ENCODE measurements at places on chromosomes 16 and 17.

DNA sequence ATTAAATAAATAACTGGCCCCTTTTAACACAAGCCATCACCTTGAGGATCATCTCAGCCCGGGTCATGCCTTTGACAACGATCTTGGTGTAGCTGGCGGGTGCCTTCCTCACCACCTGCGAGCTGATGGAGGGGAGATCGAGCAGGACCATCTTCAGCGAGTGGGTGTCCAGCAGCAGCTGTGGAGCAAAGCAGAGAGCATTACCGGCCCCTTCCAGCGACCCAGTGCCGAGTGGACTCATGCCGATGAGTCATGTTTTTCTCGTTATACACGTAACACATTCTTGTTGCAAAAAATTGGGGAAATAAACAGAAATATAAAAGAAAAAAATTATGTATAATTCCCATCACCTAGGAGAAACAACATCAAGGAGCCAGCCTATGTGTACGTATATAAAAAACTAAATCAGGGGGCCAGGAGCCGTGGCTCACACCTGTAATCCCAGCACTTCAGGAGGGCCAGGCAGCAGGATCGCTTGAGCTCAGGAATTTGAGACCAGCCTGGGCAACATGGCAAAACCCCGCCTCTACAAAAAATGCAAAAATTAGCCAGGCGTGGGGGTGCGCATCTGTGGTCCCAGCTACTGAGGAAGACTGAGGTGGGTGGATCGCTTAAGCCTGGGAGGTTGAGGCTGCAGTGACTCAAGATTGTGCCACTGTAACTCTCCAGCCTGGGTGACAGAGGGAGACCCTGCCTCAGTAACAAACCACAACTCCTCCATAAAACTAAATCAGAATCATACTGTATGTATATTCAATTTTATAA, 169.1 kb upstream of the RPH3AL start:
- DNase-seq, result no peak

GRCh38 chr16:20763461-20764232, at the start of gene ACSM3:
Gene ACSM3, plus strand, starts transcription at chr16:20764014. Its CDS starts 6,021 bp downstream, at chr16:20770035.
- DNase-seq, result peak; percentile 89

- DNase-seq, result no peak
Observed at GRCh38 chr17:66276328-66276937, 26.0 kb upstream of the PRKCA start.

DNA sequence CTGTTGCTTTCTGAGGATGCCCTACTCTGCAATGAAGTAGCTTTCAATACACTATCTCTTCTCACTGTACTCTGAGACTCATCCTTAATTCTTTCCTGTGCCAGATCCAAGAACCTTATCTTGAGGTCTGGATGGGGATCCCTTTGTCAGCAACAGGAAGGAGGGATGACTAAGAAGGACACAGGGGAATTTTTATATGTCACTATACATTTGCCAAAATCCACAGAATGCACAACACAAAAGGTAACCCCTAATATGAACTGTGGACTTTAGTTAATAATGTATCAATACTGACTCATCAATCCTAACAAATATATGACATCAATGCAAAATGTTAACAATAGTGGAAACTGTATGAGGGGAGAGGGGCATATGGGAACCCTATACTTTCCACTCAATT, 4.7 kb upstream of the RBBP6 start:
- DNase-seq, result no peak

DNA sequence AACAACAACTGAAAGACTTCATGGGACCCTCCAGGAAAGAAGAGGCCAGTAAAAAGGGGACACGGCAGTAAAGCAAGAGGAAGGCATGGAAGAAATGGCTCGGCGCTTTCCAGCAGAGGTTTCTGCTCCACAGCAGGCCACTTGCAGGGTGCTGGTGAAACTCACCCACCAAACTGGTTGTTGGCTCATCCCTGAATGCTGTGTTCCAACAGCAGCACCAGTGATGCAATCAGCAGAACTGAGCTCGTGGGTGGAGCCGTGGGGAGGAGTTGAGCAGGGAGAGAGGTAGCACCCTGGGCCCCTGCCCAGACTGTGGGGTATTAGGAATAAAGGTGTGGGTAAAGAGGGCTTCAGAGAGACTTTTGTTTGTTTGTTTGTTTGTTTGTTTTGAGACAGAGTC, 62.8 kb upstream of the ADCY9 start:
- no peak for DNase-seq

DNA sequence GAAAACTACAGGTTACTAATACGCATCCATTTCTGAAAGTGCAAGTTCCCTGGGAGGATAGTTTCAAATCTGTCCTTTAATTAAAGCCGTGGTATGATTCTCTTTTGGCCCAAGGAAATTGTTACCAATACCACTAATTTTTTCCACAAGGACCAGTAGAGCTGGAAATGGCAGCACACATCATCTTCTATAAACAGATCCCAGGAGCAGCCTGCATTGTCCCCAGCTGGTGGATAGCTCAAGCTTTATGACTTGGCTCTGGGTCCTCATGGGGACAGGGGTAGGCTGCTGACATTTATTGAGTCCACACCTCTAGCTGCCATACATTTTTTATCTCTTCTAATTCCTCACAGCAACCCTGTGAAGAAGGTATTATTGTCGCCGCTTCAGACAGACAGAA, 35.8 kb upstream of the BHLHA9 start:
- DNase-seq, result no peak

- DNase-seq, result no peak
Observed at GRCh38 chr16:89197033-89197632, 3.2 kb downstream of the SLC22A31 start.

GRCh38 chr17:78933959-78934568, 8.9 kb upstream of the TIMP2 start:
- DNase-seq, result no peak

- no peak for DNase-seq
Observed at GRCh38 chr17:14514973-14515372, 214.1 kb downstream of the HS3ST3B1 start.

- peak; percentile 63 for DNase-seq
Observed at GRCh38 chr16:20383106-20384029, 21.2 kb downstream of the PDILT start.

DNA sequence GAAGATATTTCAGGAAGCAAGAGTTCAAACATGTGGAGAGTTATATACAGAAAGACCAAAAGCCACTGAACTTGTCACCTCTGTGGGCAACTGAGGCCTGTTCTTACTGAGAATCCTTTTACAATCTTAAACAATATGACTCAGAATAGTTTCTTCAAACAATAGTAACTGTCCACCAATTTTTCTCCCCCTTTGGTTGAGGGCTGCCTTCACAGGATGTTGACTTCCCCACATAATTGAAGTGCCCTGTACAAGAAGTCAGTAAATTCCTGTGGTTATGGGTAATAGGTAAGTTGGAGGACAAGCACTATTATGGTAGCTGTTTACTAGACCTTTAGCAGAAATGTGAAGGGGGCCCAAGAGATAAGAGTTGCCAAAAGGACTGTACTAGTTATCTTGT, 215.8 kb downstream of the CDH8 start:
- no peak for DNase-seq

DNA sequence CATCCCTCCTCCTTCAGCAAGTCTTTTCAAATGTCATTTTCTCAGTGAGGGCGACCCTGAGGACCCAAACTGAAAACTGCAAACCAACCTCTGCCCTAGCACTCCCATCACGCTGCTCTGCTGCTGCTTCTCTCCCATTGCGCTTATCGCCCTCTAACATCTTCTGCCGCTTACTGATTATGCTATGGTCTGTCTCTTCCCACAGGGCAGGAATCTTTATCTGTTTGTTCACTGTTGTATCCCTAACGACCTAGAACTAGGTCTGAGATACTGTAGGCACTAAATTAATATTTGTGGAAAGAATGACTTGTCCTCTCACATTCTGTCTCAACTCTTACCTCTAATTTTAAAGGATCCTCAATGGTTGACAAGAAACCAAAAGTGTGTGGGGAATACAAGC, 12.5 kb downstream of the ZSCAN32 start:
- no peak for DNase-seq
